GM06990 (cell line): ENCODE measurements at places on chromosomes 4 and X.

DNA sequence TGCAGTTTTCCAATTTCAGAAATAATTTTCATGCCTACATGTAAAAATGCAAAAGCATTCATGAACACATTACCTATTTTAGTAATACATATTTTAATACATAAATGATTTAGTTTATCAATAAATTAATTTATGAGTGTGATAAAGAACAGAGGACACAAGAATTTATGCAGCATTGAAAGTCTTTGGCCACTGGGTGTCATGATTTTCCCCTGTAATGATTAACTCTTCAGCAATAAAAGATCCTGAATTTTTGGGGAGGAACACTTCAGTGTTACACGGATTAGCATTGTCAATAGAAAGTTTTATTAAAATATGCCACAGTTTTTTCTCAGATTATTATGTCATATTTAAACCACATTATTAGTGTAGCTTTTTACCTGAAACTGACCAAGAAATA, 8.6 kb upstream of the VCX2 start:
- no peak for DNase-seq

DNA sequence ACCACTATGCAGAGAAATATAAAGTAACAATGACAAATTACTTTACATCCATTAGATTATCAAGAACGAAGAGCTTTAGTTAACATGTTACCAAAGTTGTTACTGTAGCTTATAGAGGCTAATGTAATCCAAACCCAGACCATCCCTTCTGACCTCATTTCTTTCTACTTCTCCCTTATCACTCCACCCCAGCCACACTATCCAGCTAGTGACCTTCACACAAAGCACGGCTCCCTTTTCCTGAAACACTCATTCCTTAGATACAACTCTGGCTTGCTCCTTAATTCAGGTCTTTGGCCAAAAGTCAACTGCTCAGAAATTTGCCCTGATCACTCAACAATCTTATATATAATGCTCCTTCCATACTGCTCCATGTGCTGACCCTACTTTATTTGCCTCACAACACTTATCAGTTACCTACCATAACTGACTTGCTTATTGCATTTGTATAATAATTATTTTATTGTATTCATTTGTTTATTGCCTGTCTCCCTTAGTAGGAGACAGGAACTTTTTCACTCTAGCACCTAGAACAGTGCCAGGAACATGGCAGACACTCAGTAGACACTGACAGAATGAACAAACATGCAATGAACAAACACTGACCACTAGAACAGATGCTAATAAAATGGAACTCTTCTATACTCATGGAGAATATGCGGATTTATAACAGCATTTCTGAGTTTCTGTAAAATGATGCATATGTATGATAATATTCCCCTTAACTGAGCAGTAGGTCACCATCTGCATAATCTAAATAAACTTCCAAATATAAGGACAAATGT, 67.6 kb downstream of the EIF4E start:
- no peak for DNase-seq

GRCh38 chr4:1573830-1574459, 110.2 kb downstream of the FAM53A start:
- no peak for DNase-seq

GRCh38 chr4:46586566-46586965, 196.6 kb upstream of the GABRA2 start:
- no peak for DNase-seq

DNA sequence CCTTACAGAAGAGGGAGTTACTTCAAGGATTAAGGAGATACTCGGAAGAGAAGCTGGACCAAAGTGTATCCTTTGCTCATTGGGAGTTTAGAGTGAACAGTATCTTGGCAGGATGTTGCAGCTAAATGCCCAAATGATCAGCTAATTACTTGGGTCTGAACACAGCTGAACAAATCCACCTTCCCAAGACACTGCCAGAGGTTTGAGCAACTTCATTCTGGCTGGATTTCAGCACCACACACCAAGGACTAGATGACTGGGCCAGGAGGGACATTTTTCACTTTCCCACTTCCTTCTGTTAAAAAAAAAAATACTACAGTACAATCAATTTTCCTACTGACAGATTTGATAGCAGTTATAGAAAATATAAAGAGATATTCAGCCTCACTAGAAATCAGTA, 324.6 kb downstream of the MID1IP1 start:
- DNase-seq, result no peak

- no peak for DNase-seq
Measured at GRCh38 chr4:115454228-115454627, 340.8 kb upstream of the NDST4 start.

- DNase-seq, result peak; percentile 55
Measured at GRCh38 chr4:48033825-48034413, 17.3 kb downstream of the NIPAL1 start.

GRCh38 chr4:2339458-2340271, 77.8 kb upstream of the MXD4 start:
- no peak for DNase-seq

GRCh38 chrX:139156356-139156755, 374.2 kb upstream of the F9 start:
- no peak for DNase-seq

DNA sequence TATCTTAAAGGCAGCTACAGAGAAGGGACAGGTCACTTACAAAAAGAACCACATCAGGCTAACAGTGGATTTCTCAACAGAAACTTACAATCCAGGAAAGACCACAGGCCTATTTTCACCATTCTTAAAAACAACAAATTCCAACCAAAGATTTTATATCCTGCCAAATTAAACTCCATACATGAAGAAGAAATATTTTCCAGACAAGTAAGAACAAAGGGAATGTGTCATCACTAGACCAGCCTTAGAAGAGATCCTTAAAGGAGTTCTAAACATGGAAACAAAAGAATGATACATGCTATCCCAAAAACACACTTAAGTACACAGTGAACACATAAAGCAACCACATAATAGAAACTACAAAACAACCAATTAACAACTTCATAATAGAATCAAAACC, 105.6 kb downstream of the ANXA10 start:
- no peak for DNase-seq

DNA sequence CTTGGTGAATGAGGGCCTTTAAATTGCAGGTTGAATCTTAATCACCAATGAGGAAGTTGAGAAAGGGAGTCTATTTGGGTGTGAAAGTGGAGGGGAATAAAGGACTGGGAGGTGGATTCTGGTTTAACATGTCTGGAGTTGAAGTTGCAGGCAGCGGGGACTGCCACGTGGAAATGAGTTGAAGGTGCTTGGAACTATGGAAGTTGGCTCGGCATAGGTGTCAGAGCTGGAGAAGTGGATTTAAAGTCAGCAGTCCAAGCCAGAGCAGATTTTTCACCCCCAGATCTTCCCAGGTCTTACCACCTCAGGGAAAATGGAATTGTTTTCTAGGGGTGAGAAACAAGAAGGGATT, 44.9 kb downstream of the TIGD4 start:
- no peak for DNase-seq

- peak; percentile 14 for DNase-seq
Measured at GRCh38 chrX:154349359-154349935, 25.0 kb downstream of the FLNA start.

- no peak for DNase-seq
Measured at GRCh38 chr4:80213117-80213815, 16.0 kb downstream of the PRDM8 start.

DNA sequence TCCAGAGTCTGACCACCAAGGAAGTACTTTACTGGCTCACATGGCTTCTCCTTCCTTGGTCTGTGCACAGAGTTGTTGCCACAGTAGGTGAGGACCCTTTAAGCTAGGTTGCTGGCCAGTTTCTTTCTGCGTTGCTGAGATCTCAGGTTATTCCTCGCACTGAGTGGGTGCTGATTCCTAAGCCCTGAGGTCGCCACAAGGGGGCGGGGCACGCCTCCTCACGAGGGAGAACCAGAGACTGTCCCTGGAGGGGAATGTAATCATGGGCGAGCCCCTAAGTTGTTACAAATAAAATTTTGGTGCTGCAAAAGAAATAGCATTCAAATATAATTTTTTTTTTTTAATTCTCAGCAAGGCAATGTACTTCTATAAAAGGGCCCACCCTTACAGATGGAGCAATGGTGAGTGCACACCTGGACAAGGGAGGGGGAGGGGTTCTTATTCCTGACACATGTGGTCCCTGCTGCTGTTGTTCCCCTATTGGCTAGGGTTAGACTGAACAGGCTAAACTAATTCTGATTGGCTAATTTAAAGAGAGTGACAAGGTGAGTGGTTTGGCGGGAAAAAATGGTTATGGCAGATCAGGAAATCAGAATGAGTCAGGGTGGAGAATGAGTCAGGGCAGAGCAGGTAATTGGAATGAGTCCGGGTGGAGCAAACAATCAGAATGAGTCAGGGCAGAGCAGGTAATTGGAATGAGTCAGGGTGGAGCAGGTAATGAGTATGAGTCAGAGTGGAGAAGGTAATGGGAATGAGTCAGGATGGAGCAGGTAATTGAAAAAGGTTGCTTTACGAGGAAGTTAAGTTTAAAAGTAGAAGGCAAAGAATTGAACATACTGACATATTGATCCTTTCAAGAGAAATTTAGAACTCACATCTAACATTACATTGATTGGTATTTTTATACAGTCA, 107.5 kb downstream of the VSIG4 start:
- no peak for DNase-seq

- DNase-seq, result no peak
Measured at GRCh38 chrX:16733013-16733412, 13.6 kb downstream of the SYAP1 start.

GRCh38 chrX:51456246-51456645, 40.1 kb downstream of the NUDT11 start:
- DNase-seq, result no peak

- DNase-seq, result no peak
Measured at GRCh38 chrX:104137496-104137895, 19.3 kb downstream of the SLC25A53 start.

- no peak for DNase-seq
Measured at GRCh38 chr4:159240687-159241086, 137.8 kb downstream of the RAPGEF2 start.

GRCh38 chrX:53714580-53715345, 28.2 kb upstream of the HUWE1 start:
- peak; percentile 69 for DNase-seq

DNA sequence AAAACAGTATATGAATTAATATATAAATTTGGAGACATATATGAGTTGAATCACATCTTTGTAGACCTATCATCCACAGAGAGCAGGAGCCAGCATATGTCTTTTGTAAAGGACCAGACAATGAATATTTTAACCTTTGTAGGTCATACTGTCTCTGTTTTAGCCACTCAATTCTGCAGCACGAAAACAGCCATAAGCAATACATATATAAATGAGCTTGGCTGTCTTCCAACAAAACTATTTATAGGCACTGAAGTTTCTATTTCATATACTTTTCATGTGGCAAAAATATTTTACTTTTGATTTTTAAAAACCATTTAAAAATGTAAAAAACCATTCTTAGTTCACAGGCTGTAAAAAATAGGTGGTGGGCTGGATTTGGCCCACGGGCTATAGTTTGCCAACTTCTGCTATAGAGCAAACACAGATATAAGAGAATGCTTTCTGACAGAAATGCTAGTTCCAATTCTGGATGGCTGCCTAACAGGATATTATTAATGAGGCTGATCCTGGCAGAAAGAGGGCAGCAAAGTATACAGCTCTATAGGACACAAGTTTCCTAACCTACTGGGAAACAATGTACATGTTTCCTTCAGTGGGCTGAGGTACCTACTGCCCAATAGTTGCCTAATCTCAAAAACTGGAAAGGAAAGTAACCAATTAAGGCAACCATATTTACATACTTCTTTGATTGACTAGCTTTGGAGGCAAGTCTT, 58.1 kb upstream of the UCP1 start:
- DNase-seq, result no peak

- no peak for DNase-seq
Measured at GRCh38 chr4:145644699-145645098, 25.5 kb downstream of the MMAA start.

DNA sequence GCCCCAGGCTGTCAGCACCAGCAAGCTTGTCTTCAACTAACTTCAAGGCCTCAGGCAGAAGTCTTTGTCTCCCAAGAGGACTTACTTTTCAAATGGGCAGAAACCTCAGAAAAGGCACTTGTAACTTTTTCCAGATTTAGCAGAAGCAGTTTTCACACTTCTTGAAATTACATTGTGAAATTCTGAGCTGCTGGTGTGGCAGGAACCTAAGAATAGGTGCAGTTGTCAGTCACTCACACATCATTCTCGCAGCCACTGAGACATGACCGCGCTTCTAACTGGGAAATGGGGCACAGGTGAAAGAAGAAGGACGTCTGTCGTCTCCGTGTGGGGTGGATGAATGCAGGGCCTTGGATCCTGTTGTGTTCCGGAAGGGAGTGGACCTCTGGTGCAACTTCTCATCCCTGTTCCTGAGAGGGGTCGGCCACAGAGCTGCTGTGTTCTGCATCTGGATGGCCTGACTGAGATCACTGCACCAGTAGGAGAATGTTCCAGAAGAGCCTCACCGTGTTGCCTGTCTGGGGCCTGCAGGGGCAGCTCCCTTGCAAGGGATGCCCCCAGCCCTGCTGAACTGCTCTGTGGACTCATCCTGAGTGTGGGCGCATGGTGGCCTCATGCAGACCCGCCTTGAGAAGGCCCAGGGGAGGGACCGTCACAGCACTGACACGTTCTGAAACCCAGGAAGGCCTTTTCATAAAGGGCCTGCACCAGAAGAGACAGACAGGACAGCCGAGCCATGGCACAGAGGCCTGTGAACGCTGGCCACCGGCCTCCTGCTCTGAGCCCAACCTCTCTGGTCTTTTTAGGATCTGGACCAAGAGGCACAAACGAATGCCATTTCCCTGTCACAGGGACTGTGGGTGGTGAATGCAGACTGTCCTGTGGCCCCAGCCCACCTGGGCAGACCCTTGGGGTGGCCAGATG, 18.7 kb downstream of the NAT8L start:
- DNase-seq, result no peak

DNA sequence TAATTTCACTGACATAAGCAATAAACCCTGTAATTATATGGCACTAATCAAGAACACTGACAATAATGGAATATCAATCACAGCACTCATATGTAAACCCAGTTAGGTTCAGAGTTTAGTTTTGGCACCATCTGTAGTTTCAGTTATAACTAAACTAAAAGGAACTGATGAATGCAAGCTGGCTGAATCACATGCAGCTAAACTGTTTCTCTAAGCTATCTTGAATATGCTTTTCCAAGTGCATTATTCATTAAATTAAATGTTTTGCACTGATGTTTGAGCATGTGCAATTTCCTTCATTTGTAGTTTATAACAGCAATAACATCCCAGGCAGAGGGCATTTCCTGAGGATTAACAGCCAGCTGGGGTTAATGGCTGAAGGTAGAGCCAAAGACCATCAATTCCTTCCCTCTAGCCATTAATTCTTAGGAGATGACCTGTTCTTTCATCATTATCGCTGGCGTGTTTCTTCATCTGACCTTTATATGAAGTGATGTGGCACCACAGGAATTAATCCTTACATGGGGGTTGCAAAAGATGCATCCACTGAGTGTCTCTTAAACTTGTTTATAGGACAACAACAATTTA, 562.8 kb upstream of the IGFBP7 start:
- no peak for DNase-seq

DNA sequence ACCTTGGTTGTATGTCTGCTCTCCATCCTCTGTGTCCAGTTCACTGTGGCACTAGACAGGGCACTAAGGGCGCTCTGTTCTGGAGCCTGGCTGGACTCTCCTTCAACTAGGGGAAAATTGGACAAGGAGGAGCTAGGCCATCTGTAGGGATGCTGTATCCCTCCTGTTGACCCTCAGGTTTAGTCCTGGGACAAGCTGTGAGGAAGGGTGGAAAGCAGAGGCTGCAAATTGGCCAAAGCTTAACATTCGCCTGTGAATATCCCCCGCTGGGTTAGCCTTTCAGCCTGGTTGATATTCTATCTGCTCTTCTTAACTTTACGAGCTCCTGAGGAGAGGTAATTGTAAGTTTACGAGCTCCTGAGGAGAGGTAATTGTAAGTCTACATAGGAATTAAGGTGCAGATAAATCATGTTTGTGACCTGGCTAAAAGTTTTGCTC, 64.4 kb upstream of the ENPEP start:
- DNase-seq, result no peak
